Hypothalamus (tissue), 51 donors: ENCODE measurements at places on chromosomes 7 and 10.

DNA sequence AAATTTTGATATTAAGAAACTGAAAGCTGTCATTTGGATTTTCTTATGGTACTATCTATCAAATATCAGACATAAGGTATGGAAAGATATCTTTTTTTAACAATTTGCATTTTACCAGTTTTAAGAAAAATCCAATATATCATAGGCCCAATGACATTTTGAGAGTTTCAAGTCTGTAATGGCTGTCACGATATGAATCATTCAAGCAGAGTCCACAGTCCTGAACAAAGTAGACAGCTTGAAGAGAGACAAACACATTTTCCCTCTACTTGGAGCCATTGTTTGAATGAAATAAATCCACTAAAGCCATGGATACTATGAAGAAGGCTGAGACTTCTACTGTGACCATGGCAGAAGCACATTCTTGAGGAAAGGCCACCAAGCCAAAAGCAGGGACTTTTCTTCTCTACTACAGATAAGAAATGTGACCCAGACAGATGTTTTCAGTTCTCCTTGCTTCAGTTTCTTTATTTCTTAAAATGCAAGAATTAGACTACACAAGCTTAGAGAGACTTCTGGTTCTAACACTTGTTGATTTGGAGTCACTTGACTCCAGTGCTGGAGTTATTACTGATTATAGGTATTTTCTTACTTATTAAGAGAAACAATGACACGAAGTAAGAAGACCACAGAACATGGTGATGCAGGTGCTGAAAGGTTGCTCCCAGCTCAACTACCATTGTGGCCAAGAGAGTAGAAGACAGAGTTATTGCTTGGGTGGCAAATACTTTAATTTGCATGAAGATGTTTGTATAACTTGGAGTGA, 429.1 kb downstream of the KIF20B start:
- no peak for DNase-seq

DNA sequence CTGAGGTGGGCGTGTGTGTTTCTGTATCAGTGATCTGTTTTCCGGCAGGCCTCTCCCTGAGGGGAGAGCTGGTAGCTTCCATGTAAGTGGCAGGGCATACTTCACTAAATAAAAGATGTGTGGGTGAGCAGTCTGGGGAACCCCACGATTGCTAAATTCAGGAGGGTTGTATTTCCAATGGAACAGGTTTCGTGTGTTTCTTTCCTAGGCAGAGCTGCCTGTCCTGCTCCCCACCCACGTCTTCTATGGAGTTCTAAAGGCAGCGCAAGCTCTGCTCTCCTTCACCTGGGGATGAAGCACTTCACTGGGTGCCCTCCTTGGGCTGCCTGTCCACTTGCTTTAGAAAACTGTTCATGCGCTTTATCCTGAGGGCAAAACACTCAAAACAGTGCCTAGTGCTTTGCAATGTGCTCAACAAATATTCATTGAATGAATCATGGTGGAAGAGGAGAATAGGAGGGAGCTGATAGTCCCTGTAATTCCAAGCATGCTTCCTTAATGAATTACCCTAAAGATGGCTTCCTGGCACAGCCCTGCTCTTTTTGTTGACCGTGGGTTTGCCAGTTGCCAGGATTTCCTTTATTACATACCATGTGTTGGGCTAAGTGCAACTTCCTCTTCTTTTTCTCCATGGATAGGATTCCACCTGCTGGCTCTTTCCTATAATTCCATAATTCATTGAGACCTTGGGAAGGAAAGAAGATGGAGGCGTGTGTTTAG, 50.6 kb upstream of the SRPK2 start:
- DNase-seq, result no peak

- no peak for DNase-seq
Observed at GRCh38 chr10:122830273-122830964, 15.2 kb downstream of the CUZD1 start.

GRCh38 chr7:19339512-19339911, 194.3 kb upstream of the FERD3L start:
- DNase-seq, result no peak

DNA sequence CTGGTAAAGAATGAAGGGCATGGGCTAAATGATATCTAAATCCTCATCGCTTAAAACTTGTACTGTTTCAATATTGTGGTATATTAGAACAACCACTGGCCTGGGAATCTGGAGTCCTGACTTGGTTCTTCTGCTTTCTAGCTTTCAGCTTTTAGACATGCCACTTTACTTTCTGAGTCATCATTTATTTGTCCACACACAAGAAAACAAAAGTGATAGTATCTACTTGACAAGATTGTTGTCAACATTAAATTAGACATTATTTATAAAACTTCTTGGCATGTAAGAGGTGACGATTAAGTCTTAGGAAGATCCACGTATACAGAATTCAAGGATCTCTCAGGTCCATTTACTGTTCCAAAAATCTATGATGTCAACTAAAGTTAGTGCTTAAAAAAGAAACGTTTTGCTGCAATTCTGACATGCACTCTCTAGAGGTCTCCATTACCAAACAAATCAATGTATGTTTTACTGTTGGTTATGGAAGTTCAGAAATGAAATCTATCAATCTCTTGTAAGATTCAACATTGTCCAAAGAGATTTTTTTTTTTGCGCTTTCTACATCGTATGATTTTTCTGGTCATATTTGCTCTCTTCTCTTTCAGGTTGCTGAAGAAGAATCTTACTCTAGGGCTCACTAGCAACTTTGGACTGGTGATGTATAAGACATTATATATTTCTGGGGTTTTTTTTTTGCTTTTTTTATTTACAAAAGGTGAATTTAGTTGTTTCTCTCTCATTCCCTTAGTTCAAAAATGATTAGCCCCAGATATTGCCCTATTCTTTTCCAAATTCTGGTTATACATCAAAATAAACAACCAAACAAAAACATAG, 53.6 kb upstream of the DYNC1I1 start:
- no peak for DNase-seq

DNA sequence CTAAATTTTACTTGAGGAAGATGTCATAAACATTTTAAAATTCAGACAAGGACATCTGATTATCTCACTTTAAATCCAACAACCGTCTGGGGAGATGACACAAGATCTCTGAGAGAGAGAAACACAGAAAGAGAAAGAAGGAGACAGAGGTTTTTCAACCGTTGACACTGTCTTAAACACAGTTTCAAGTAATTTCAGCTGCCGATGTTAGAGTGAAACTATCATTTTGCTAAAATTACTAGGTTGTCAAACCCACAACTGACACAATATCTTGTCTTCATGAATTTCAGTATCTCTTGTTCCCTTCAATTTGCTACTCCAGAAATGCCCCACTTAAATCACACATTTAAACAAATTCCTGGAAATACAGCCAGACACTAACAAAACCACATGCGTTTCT, 174.8 kb downstream of the RAPGEF5 start:
- no peak for DNase-seq

DNA sequence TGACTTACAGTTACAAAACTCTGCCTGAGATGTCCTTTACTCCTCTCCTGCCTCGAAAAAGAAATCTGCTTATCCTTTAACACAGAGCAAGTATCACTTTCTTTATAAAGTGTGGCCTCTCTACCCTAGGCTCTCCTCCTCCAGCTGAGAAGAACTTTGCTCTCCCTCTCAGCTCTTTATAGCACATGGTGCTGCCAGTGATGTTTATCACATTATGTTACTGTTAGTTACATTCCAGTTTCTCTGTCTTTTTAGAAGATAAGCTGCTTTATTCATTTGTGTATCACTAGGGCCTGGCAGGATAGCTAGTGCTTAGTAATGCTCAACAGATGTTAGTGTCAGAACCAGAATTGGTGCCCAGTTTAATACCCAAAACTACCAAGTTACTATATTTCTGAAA, 41.1 kb upstream of the TMEM229A start:
- no peak for DNase-seq

DNA sequence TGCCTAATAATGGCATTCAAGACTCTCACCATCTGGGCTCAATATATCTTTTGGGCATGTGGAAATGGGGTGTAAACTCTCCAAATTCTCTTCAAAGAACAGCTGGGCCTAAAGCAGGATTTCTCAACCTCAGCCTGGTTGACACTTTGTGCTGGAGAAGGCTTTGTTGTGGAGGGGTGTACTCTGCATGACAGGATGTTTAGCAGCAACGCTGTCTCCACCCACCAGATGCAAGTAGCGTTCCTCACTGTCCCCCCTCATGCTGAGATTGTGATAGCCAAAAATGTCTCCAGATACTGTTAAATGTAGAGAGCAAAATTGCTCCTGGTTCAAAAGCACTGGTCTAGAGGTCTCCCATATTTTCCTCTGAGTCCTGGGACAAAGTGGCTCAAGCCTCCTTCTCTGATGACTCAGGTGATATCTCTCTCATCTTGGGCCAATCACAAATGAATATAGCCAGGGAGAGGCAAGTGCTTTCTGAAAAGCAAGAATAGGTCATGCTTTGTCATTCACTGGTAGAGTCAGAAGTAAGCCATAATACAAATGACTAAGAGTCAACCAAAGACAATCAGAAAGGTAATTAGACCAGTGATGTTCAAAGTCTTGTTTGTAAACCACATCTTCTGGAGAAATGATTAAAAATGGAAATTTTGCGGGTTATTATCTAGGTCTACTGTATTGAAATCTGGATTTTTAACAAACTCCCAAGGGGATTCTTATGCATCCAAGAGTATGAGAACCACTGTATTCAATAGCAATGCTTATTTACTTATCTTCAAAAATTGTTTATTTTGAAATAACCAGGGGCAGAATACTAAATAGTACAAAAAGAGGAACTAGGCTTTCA, 330.8 kb downstream of the PTEN start:
- DNase-seq, result no peak

GRCh38 chr10:58477122-58477521, 35.5 kb upstream of the BICC1 start:
- DNase-seq, result no peak

DNA sequence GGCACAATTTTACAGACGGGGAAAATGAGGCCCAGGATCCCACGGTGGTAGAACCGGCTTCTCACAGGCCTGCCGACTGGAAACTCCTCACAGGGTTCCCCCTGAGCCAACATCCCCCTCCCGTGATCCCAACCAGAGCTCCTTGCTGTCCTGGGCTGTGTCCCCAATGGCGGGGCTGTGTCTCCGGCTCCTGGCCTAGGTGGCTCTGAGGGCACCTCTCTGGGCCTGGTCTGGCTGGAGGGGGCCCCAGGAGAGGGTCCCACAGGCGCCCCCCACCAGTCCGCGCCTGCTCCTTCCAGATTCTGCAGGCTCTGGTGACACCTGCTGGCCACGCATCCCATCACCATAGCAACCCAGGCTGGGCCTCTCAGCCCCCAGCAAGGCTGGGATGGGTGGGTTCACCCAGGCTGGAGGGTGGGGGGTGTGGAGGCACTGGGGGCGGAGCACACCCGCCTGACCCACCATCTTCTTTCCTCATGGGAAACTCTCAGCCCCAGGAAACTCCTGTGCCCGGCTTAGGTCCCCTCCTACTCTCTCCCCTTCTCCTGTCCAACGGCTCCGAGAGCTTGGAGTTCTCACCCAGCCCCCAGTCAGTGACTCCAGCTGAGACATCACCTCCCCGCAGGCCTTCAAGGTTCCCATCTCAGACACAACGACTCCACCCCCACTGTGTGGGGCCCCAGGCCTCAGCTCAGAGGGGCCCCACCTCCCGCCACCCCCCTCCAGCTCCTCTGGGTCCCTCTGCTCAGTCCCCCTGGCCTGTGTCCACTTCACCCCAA, 27.1 kb upstream of the TNRC18 start:
- DNase-seq, result peak; percentile 37

GRCh38 chr10:124005991-124006392, 87.4 kb downstream of the CHST15 start:
- no peak for DNase-seq

GRCh38 chr7:20474249-20474648, 141.2 kb upstream of the ABCB5 start:
- DNase-seq, result no peak

DNA sequence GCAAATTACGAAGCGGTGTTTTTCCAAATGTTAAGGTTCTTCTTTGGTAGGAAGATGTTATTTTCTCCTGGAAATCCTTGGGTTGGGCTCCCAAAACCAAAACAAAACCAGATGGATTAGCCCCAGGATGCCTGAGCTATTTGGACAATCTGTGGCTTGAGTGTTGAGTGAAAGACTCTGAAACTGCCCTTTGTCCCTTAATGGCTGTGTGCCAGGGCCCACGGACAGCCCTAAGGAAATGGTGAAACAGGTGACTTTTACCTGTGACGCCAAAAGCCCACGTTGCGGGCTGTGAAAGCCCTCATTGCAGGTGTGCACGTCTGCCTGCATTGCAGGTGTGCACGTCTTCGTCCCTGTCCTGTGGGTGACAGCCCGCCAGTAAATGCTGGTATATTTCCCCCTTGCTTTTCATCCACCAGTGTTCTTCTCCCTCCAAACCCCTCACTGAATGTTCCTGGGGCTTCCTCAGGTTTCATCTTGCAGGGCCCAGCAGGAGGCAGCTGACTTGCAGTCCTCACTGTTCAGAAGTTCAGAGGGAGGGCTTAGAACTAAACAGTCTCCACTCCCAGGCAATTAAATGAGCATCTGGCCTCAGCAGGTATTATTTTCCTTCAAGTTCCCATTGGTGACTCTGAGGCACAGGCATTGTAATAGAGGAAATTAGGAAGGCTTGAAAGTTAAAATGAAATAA, 10.7 kb downstream of the PFKP start:
- DNase-seq, result no peak

GRCh38 chr10:57225920-57226319, 864.9 kb upstream of the ZWINT start:
- no peak for DNase-seq

- no peak for DNase-seq
Observed at GRCh38 chr7:120981888-120982615, 6.5 kb upstream of the CPED1 start.

DNA sequence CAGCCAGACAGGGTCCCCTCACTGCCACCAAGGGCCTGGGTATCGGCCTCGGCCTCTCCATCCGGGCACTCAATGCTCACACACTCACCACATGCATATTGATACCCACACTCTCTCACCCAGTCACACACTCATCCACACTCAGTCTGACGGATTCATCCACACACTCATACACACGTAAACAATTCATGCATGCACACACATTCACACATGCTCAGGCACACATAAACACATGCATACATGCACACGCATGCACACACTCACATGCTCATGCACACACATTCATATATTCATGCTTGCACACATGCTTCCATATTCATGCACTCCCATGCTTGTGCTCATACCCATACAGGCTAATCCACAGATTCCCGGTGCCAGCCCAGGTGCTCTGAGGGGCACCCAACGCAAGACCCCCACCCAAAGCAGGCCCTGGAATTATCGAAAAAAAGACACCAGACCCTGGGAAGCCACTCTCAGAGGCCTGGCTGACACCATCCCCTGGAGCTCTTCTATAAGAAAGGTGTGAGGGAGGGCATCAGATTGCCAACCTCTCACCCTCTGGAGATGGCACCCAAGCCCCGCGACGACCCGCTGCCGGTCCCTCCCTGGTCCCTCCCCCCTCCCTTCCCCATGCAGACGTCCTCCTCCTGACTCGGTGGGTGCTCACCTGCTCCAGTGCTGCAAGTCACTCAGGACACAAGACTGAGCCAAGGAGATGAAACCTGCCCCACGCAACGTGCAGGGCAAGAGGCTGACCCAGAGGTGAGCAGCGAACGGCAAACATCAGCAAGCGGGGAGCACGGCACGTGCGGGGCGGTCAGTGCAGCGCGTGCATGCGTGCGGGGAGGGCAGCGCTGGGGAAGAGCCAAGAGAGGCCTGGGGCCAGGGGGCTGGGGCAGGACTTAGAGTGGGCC, 15.2 kb downstream of the STK32C start:
- DNase-seq, result no peak
